ENCODE measurements at places on chromosomes 5 and 9. TPM values are rescaled to one million over a fixed set of nuclear protein-coding genes. Genes with fewer than 3 reads are reported as not detected.

NME5 gene
- total RNA-seq = not detected

NINJ1 gene
- 32.4 TPM for total RNA-seq

SYNPO gene
- total RNA-seq = 4.1 TPM

IFNA17 gene
- not detected for total RNA-seq

GPR107 gene
- total RNA-seq = 14.8 TPM

CATSPER3 gene
- not detected for total RNA-seq

SLC25A2 gene
- not detected for total RNA-seq

Measured in A375 (cell line).